Stimulated activated CD8-positive, alpha-beta memory T cell treated with anti-CD3 and anti-CD28 coated beads, Interleukin-15, amount 100 ng/mL, for 1 hour (primary cell): ENCODE measurements at places on chromosomes 12 and 14.

GRCh38 chr14:95222151-95222631, 64.9 kb upstream of the DICER1 start:
- no peak for DNase-seq

- DNase-seq: no peak
Measured at GRCh38 chr12:28951935-28952334, 197.1 kb upstream of the FAR2 start.

DNA sequence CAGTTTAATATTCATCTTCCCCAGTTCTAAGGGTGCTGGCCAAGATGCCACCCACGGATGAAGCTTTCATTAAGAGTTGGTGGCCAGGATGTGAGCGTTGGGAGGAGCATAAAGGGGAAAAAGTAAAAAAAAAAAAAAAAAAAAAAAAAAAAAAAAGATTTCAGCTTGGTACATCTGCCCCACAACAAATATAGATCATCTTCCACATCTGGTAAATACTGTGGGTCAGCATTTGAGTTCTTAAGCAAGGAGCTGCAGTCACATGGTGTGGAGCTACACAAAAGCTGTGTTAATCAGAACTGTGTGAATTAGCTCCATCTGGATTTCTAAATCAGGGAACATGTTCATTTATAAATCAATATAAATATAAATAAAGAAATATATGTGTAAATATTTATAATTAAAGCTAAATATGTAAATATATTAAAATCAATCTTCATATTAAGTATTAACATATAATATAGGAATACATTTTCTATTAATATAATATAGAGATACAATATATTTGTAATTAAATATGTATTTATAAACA, 262.3 kb downstream of the NUAK1 start:
- no peak for DNase-seq

GRCh38 chr12:2783936-2784600, 10.7 kb upstream of the FKBP4 start:
- DNase-seq: peak; percentile 26
